ENCODE measurements at places on chromosomes 3 and 15.

GRCh38 chr15:78437107-78437761 is 782 bp upstream of the IREB2 start:
- no peak for DNase-seq

DNA sequence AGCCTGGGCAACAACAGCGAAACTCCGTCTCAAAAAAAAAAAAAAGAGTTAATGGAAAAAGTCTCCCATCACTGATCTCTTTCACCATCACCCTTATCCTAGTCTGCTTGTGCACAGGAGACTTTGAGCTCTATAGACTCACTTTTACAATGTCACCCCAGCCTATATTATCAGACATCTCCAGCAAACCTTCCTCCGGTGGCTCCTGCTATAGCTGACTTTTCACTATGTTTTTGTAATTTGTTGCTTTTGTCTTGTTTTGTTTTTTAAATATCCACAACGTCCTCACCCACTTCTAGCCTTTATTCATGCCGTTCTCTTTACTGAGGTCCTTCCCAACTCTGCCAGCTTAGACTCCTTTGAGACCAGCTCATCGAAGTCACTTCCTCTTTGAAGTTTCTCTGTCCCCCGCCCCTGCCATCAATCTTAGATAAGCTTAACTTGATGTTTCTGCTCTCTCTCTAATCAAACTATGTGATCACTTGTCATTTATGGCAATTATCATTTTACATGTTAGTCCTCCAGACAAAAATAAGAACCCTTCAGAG is 82.7 kb upstream of the CHD2 start:
- peak; percentile 82 for DNase-seq

- DNase-seq, result peak; percentile 83
Measured at GRCh38 chr15:41782371-41783282, 8.3 kb downstream of the MAPKBP1 start.

DNA sequence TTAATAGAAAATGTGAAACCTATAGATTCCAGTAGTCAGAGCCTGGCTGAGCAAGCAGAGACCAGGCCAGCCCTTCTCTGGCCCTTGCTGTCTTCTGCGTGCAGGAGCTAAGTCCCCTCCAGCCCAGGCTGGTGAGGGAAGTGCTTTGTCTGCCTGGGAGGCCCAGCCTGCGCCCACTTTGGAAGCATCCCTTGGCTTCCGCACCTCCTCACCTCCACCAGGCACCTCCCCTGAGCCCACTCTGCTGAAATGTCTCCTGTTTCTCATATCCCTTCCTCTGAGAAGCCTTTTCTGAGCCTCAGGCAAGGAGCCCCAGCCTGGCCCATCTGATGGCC is 45.3 kb downstream of the ALDH1L1 start:
- no peak for DNase-seq

DNA sequence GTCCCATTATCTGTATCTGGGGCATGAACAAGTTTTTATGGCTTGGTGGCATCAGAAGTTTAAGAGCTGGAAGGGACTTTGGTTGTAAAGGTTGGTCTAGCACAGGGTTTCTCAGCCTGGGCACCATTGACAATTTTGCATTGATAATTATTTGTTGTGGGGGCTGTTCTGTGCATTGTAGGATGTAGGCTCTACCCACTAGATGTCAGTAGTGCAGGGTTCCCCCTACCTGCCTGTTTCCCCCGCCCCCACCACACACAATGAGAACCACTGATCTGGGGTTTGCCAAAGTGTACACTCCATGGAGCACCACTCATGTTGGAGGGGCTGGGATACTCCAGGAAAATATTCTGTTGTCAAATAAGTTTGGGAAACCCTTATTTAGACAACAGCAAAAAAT is 42.7 kb downstream of the PLCL2 start:
- DNase-seq, result peak; percentile 6

GRCh38 chr15:90487186-90487585 is 42.5 kb upstream of the CRTC3 start:
- DNase-seq, result no peak
